ENCODE measurements at places on chromosomes 6 and 20.

- no peak for DNase-seq
Measured at GRCh38 chr6:103784117-103784516, 1075.6 kb downstream of the HACE1 start.

- no peak for DNase-seq
Measured at GRCh38 chr20:62553136-62553837, 77.5 kb upstream of the GATA5 start.

DNA sequence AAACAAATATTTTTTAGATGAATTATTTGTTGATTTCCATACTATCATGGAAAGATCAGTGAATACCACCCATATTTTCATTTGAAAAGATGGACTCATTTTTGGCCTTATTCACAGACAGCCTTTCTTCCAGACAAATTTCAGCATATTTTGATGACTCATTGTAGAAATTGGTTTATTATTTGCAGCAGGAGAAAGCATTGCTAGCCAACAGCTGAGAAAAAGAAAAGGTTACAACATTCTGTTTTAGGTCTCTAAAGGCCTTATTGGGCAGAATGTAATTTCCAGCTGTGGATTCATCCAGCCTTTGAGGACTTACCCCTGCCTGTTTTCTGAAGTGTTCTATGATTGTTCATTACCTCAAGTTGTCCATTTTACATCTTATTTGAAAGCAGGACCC lies 201.9 kb downstream of the PLCB4 start:
- DNase-seq: no peak

DNA sequence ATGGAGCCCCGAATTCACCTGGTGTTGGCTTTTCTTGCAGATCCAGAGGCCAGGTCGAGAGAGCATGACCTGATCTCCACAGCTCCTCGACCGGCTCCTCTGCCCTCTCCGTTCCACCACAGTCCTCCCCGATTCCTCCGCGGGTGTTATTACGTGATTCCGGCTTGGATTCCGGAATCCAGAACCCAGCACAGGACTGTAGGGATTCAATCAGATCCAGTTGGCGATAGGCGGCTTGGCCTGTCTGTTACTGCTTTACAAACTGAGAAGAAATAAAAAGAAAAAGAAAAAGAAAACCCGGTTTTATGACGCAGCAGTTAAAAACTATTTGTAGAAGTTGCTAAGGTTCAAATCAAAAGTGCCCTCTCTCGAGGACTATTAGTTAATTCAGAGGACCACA lies 222.7 kb downstream of the EYA2 start:
- no peak for DNase-seq

DNA sequence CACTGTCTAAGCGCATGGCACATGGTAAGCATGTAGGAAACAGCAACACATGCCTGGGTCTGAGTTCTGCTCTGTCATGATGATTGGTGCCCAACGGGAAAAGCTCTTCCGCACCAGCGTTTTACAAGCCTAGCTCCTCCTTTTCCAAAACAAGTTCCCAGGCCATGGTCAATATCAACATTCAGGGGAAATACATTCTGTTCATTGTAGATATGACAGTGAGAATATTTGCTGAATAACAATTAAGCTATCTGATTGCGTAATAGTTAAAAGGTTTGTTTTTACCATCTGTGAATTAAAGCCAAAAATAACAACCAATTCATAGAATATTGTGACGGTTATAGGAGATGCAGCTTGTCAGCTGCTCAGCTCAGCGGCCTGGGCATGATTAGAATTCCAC lies 404.3 kb upstream of the SLC35B3 start:
- DNase-seq: no peak

Data from CD4-positive, alpha-beta T cell treated with Interferon alpha-2 for 1 hour (primary cell).